Brain pericyte (primary cell): ENCODE measurements at places on chromosomes 6 and 20.
A peak's percentile ranks its signal among the peaks of the same experiment; 100 is the strongest.

DNA sequence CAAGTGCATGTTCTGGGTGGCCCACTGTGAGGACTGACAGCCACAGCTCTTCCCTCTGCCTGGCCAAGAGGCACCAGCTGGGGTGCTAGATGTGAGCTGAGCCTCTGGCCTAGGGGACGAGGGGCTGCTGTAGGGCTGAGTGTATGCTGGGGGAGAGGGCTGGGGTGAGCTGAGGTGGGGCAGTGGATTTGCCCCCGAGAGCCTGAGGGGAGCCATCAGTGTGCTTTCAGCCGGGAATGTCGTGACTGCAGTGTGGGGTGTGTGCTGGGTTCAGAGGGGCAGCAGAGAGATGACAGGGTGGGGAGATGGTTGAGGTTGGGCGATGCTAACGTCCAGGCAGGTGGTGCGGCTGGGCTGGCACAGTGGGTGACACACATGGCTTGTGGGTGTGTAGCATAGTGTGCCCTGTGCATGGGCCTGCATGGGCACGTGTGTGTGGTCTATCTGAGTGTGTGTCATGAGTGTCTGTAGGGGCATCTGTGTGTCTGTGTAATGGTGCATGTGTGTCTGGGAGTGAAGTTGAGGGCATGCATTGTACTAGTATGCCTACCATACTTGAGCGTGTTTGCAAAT is 46.0 kb upstream of the BLCAP start:
- DNase-seq, result no peak

- no peak for DNase-seq
These were observed 12.5 kb downstream of the TRIM26 start for GRCh38 chr6:30200551-30201281.

- no peak for DNase-seq
These were observed 10.9 kb downstream of the TPBG start for GRCh38 chr6:82374516-82374915.

- DNase-seq, result no peak
These were observed 161.0 kb downstream of the TSHZ2 start for GRCh38 chr20:53133125-53133524.

- DNase-seq, result no peak
These were observed 213.6 kb upstream of the SUPT3H start for GRCh38 chr6:45591306-45591705.

DNA sequence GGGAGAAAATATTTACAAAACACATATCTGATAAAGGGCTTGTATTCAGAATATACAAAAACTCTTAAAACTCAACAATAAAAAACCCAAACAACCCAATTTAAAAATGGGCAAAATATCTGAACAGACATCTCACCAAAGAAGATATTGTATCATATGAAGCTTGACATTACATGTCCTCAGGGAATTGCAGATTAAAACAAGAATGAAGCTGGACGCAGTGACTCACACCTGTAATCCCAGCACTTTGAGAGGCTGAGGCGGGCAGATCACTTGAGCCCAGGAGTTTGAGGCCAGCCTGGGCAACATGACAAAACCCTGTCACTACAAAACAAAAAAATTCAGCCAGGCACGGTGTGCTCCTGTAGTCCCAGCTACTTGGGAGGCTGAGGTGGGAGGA is 135.4 kb upstream of the AKIRIN2 start:
- DNase-seq, result no peak

DNA sequence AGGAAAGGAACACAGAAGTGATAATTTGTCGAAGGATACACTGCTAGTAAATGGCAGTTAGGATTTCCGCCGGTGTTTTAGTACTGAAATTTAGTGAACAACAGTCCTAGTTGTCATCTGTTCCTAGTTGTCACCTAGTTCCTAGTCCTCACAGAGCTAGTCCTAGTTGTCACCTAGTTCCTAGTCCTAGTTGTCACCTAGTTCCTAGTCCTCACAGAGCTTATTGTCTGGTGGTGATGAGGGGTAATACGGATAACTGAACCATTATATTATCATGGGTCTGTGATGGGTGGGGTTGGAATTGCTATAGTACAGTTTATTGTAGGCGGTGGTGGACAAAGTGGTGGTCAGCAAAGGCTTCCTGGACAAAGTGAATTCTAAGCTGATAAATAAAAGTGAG is 1.8 kb downstream of the SNRNP48 start:
- DNase-seq, result no peak

GRCh38 chr6:57242505-57242904 is 20.4 kb upstream of the RAB23 start:
- peak; percentile 55 for DNase-seq

GRCh38 chr20:57576002-57576401 is 15.1 kb downstream of the PCK1 start:
- no peak for DNase-seq

- no peak for DNase-seq
These were observed 73.2 kb downstream of the BCKDHB start for GRCh38 chr6:80179695-80180094.

GRCh38 chr6:135044639-135045038 is 10.0 kb downstream of the HBS1L start:
- no peak for DNase-seq

DNA sequence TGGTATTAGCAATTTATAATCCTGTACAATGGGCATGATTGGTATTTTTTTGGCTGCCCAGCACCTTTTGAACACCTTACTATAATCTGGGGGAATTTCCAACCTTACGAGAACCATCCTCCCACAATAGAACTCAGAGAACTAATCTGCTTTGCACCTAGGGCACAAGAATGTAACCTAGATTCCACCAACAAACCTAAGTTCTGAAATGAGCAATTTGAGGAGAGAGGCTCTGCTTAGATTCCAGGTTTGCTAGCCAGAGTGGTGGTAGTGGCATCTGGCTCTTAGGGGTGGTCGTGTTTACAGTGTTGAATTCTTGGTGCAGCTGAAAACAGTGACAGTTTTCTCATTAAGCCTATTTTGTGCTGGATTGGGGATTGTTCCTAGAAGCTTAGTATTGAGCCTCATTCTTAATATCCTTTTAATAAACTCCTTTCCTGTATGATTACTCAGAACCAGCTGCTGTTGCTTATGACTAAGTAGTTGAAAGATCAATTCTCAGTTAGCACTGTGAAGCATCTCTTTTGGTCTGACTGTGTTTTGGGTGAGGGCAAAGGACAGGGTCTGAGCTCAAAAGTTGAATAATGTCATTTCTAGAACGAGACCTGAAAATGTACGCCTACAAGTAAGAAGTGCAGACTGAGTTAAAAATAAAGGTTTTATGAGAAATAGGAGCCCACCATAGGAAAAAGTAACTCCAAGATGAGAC is 385.6 kb downstream of the CDKAL1 start:
- no peak for DNase-seq

- no peak for DNase-seq
These were observed 181.4 kb downstream of the SIM1 start for GRCh38 chr6:100283285-100283684.

DNA sequence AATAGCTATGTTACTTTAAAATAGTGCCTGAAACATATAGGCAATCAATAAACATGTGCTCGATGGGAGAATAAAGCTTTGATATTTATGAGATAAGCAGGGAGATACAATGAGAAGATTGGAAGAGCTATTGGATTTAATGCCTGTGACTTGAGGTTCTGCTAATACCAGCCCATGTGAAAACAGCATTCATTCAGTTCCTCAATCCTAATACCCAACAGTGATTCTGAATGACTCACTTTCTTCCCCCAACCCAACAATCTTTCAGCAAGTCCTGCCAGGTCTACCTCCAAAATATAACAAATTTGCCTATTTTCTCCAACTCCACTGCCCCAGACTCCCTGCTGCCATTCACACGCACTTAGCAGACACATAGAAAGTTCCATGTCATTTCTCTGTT is 26.6 kb upstream of the KLHL31 start:
- DNase-seq, result no peak

DNA sequence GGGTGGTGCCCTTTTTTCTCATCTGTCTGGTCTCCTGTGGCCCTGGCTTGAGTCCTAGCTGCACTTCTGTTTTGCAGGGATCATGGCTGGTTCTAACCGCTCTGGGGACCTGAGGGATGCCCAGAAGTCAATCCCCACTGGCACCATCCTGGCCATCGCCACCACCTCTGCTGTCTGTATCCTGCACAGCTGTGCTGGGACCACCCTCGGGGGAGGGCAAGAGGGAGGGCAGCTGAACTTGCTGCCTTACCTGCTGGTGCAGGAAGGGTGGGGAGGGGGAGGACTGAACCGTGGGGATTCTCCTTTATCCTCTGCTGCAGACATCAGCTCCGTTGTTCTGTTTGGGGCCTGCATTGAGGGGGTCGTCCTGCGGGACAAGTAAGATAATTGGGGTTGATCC is 14.5 kb downstream of the SLC12A5 start:
- no peak for DNase-seq

DNA sequence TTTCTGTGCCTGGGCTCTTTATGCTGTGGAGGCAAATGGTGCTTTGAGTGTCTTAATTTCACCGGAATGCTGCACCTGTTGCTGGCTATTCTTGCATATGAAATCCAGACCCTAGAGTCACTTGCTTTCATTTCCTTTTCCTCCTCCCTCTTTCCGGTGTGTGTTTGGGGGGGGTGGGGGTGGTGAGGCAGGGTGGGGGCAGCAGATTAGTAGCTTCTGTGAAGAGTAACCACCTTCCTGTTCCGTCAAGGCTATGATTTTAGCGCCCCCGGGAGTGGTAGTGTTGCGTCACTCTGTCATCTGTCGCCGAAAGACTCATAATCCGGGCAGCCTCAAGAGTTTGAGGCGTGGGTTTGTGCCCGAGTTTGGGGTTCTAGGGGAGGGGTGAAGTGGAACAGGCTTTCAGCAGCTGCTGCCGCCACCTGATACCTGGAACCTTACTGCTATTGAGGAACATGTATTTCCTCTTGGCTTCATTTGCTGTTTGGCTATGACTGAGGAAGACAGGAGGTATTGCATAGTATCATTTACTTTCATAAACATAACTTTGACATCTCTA is 49.1 kb downstream of the UTRN start:
- DNase-seq, result no peak

DNA sequence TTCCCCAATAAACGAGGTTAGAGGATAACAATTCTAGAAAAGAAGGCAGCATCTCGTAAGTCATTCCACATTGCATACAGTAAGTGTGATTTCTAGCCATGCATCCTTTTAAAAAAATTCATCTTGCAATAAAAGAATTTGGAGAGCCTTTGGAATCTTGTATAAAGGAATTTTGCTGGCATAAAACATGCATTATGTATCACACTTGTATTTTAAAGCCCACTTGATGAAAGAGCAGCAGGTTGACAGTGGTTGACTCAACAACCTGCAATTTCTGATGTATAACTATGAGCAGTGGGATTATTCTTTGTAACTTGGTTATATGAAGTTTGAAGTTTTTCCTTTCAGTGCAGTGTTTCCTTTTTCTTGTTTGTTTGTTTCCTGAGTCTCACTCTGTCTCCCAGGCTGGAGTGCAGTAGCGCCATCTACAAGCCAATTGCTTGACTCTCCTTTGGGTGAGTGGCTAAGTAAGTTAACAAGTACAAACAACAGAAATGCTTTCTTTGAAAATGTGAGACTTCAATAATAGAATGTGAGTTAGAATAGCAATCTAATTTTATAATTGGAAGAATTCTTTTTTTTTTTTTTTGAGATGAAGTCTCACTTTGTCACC is 39.9 kb downstream of the JARID2 start:
- no peak for DNase-seq

- no peak for DNase-seq
These were observed 154.6 kb downstream of the ZDHHC14 start for GRCh38 chr6:157535340-157536222.

- DNase-seq, result no peak
These were observed 40.2 kb upstream of the MRGBP start for GRCh38 chr20:62755817-62756724.

DNA sequence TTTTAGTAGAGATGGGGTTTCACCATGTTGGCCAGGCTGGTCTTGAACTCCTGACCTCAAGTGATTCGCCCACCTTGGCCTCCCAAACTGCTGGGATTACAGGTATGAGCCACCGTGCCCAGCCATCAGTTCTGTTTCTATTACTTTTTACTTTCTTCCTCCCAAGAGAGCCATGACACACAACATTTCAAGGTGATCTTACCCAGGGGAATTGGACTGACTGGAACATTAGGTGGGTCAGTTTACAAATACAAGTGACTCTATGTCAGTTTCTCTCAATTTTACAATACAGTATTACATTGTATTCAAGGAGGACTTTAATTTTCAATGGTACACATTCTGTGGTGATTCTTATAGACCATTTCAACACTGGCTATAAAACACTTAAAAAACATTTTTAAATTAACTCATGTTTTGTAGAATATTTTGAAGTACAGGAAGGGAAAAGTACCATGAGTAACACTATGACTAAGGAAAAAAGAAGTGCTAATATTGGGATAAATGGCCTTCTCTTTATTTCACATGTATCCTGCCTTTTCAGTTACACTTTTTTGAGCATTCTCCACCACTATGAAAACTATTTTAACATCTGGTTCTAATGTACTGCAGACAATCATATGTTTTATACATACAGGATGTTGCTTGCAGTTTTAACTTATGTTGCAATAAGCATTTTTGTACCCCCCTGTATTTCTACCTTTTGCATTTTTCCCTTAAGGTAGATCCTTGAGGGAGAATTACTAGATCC is 8.4 kb downstream of the TPBG start:
- no peak for DNase-seq

GRCh38 chr6:89375427-89376267 is 23.1 kb upstream of the UBE2J1 start:
- DNase-seq, result no peak

DNA sequence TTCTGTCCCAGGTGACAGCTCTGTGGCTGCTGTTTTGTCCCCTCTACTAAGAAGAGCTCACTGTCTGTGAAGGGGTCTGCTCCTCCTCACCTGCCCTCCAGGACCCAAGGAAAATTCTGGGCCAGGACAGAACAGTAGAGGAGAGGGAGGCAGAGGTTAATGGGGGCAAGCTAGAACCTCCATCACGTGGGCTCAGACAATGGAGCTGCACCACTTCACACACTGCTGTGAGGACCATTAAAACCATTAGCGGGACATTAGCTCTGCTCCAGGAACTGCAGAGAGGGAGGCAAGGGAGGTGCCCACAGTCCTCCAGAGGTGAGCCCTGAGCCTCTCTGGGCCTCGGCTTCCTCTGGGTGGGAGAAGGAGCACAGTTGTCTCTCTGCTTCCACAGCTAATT is 78.4 kb downstream of the NOL4L start:
- DNase-seq, result no peak

- no peak for DNase-seq
These were observed 86.7 kb downstream of the SLX4IP start for GRCh38 chr20:10521836-10522235.

- no peak for DNase-seq
These were observed 34.9 kb downstream of the UBD start for GRCh38 chr6:29524444-29525310.
